ENCODE measurements at places on chromosomes 3 and 15.

DNA sequence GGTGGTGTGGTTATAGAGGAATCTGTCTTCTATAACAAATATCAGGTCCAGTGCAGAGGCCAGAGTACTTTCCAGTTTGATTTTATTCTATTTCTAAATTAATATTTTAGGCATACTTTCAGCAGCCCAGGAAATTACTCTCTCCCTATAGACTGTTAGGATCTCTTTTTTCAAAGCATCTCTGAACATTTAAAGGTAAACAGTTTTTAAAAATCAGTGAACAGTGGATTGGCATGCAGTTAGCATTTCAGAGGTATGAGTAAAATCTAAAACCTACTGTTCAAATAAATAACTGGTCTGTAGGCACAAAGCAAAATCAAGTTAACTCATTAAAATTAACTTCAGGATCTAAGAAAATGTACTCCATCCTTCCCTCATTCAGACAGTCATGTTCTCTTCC, 3.0 kb downstream of the ZBED2 start:
- no peak for DNase-seq

GRCh38 chr15:33243393-33243792, 48.9 kb upstream of the FMN1 start:
- DNase-seq: no peak

DNA sequence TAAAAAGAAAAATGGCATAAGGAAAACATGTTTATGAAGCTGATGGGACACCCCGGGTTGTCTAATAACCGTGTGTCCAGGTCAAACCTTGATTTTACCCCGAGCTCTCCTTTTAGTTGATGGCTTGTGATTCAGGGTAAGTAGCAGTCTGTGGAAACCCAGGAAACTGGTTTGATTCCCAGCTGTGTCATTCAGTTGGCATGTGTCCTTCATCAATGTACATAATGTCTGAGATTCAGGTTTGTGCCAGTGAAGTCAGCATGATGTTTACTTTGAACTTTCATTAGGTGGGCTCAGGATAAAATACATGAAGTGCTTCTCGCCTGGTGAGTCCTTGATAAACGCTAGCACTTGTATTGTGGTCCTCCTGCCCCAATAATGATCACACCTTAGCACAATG, 4.3 kb upstream of the COPG1 start:
- DNase-seq: no peak

DNA sequence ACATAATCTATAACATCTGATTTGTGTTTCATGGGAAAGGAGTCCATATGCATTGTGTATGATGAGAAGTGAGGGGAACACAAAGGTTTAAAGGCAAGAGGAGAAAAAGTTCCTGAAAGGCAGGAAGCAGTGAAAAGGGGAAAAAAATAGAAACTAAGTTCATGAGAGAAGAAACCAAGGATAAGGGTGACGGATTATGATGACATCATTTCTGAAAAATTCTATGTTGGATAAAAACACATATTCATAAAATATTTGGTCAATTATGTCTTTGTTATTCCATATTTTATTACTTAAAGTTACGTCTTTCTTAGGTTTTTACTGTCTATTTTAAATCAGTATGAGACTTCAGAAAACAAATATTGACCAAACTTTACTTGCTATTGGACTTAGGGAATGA, 48.6 kb upstream of the CP start:
- no peak for DNase-seq

GRCh38 chr3:54999159-54999558, 71.3 kb upstream of the LRTM1 start:
- DNase-seq: no peak

DNA sequence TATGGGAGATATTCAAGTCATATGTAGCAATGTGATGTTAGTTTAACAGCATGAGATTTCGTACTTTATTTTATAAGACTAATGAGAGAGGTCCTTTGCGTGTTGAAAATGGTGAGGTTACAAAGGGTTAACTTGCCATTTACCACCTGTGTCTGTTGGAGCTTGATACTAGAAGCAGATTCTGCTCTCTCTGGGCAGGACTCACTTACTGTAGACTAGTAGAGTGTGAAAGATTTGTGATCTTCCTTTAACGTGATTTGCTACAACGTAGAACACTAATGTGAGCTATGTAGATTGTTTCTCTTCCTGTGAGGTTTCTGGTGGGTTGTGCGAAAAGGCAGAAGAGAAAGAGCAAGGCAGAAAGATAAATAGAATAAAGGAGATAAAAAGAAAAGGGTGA, 1.1 kb downstream of the TP63 start:
- DNase-seq: no peak

GRCh38 chr15:65903296-65904073, 34.2 kb downstream of the RAB11A start:
- DNase-seq: no peak

GRCh38 chr15:93583552-93583951, 494.5 kb upstream of the RGMA start:
- no peak for DNase-seq

DNA sequence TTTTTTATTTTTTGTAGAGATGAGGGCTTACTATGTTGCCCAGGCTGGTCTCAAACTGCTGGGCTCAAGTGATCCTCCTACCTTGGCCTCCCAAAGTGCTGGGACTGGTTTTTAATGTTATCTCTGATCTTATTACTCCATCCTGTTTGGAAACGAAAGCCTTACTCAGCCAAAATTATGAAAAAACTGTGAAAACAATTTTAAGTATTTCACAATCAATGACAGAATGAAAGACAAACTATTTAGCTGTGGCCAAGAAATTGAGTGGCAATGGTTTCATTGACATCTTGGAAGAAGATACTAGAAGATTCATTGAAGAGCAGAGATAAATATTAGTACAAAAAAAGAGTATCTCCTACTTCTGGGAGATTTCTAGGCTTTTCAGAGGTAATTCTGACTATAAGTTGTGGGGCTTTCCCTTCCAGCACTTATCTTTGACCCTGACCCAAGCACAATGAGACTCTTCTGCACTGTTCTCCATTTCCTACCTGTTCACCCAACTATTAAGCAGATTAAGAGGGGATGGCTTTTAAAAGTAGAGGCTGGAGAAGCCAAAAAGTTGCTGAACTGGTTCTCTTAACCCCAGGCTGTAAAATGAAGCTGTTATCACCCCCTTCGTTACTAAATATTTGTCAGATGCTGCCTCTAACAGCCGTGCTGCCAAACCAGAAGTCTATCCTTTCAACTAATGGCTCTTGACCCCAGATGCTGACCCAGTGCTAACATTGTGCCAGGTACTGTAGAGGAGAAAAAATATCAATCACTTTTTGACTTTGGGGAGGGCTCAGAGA, 14.2 kb upstream of the SLC25A36 start:
- peak; percentile 31 for DNase-seq

DNA sequence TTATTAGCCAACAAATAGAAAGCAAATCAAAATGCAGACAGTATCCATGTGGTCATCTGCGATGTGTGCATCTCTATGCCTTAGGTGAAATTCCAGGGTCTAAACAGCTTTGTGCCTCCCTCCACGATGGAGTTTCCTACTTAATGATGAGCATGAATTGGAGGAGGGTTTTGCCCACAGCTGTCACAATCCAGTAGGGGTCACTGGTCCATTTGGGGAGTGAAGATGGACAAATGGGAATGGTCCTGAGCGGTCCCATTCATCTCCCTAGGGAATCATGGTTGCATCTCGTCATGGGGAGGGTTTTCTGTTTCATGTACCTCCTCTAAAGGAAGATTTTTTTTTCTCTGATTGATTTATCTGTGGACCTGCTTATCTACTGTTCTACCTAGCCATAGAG, 358.0 kb downstream of the PTPRG start:
- no peak for DNase-seq

- DNase-seq: no peak
These were observed 230.0 kb downstream of the TUSC7 start for GRCh38 chr3:116939550-116939949.

All from DMS79 treated with DMSO at 0.1 percent for 48 hours (cell line).